ENCODE measurements at places on chromosomes 16 and 17. TPM values are rescaled to one million over a fixed set of nuclear protein-coding genes. Genes with fewer than 3 reads are reported as not detected.

TMEM235 gene
- total RNA-seq: not detected

SEPTIN1 gene
- total RNA-seq: 216 TPM

DNA sequence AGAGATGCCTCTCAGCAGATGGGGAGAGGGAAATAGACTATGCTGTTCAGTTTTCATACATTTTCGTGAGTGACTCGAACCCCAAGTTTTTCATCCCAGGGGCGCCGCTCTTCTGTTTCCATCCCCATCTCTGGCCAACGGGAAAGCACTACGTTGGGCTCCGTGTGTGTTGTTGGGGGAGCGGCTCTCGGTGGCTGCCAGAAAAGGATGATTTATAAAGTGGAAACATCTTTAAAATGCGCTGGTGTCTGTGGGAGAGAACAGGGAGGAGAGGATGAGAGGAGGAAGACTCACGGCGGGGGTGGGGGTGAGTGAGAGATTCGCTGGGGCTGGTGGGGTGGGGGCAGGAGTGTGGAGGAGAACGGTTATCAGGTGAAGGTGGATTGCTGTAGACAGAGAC, 5.8 kb downstream of the TBX4 start:
- no peak for ATAC-seq

GRCh38 chr17:9436630-9437029, 139.0 kb downstream of the STX8 start:
- ATAC-seq: no peak

- ATAC-seq: no peak
Observed at GRCh38 chr16:83475108-83475507, 332.7 kb upstream of the HSBP1 start.

DNA sequence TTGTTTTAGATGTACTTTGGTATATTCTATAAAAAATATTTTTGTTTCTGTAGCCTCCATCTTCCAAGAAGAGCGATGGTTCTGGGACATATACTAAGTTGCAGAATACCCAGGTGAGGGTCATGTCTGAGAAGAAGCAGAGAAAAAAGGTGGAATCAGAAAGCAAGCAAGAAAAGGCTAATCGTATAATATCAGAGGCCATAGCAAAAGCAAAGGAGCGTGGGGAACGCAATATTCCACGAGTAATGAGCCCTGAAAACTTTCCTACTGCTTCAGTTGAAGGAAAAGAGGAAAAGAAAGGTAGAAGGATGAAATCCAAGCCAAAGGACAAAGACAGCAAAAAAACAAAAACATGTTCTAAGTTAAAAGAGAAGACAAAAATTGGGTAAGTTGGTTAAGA, 154.6 kb downstream of the CHD9 start:
- ATAC-seq: no peak

GRCh38 chr16:57343221-57343620, 15.4 kb upstream of the CCL22 start:
- ATAC-seq: peak; percentile 59

- no peak for ATAC-seq
Observed at GRCh38 chr16:3536271-3536731, 35.5 kb downstream of the CLUAP1 start.

- no peak for ATAC-seq
Observed at GRCh38 chr16:10261077-10261476, 78.8 kb upstream of the GRIN2A start.

Measured in activated T-helper 17 cell treated with anti-CD3 and anti-CD28 coated beads, Interleukin-2, amount 50 U/mL, for 72 hours (primary cell).